ENCODE measurements at places on chromosomes 7 and 10.

- no peak overlapping the region for H3K4me3 ChIP-seq
- H3K36me3 ChIP-seq, result peaks cover 17% of the 10 kb centered on the region
- peak; percentile 68 for DNase-seq
- H3K27me3 ChIP-seq, result no peaks in the 10 kb centered on the region
- H3K27ac ChIP-seq, result no peak overlapping the region
- peaks cover 5% of the 10 kb centered on the region for H3K4me1 ChIP-seq
Measured at GRCh38 chr10:119395280-119396007, 147.1 kb downstream of the RGS10 start.

DNA sequence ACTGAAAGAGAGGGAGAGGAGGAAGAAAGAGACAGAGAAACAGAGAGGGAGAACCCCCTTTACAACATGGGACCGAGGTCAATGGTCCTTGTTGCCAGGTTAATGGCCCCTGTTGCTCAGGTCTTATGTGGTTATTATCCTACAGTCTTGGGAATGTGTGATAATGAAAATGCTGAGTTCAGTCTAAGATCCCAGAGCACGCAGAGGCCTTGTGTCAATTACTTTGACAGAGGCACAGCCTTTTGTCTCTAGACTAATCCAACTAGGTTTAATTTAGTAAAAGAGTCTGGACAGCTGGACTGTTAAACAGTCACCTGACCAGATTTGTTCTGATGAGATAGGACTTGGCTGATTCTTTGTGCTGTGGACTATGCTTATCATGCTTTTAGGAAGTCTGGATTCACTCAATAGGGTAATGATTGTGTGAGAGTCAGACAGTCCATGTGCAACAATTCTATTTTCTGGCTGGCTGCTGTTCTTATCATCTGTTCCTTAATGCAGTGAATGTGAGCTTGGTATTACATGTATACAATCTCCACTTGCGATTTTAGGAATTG lies 157.4 kb upstream of the MAGI2 start:
- no peak overlapping the region for H3K27ac ChIP-seq
- no peak overlapping the region for H3K4me3 ChIP-seq
- H3K27me3 ChIP-seq, result no peaks in the 10 kb centered on the region
- no peaks in the 10 kb centered on the region for H3K4me1 ChIP-seq
- DNase-seq, result peak; percentile 40

DNA sequence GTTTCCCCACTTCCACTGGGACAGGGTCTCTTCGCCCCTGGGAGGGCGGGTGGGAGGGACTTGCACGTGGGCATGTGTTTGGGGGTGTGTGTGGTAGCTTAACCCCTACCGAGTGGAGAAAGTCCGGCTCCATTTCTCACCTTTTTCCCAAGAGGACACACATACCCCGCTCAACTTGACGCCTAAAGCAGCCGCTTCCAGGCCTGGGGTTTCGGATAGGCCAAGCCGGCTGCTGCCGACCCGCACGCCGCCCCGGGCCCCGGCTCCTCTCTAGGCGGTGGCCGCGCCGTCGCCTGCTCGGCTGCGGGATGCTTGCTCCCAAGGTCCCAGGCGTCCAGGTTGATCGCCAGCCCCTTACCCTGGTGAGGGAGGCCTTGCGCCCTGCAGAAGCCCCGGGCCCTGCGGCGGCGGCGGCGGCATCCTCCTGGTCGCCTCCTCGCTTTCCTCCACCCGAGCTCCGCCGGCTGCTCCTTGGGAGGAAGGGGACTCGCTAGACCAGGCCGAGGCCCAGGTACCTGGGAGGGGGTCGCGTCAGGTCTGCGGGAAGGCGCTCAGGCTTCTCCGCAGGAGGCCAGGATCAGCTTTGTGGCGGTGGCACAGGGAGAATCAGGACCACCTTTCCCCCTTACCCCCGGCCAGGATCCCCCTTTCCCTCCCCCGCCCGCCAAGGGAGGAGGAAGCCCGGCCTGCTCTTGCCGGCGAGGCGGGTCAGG lies 3.2 kb upstream of the GATA3 start:
- H3K27ac ChIP-seq, result no peak overlapping the region
- peaks cover 100% of the 10 kb centered on the region for H3K27me3 ChIP-seq
- no peak for DNase-seq
- no peaks in the 10 kb centered on the region for H3K36me3 ChIP-seq
- peaks cover 46% of the 10 kb centered on the region for H3K4me1 ChIP-seq
- H3K4me3 ChIP-seq, result no peak overlapping the region

GRCh38 chr10:133568287-133568614 lies 2.9 kb upstream of the SYCE1 start:
- no peaks in the 10 kb centered on the region for H3K27me3 ChIP-seq
- H3K27ac ChIP-seq, result no peak overlapping the region
- DNase-seq, result no peak
- no peaks in the 10 kb centered on the region for H3K4me1 ChIP-seq

DNA sequence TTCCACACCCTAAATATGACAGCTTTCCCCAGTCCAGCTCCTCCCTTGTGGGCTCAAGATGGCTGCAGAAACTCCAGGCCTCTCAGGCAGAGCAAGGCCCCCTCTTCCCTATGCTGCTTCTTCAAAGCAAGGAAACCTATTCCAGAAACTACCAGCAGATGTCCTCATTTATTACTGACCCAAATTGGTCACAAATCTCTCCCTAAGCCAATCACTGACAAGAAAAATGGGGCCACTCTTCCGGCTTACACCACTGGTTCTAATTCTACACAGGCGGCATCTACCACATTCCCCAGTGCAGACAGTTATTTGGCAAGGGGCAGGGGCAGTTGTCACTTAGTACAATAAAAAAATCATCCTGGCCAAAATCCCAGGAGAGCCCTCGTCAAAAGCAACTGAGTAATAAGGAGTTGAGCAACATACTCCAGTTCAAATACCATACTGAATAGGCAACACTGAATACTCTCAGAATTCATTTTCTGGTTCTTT lies 150.4 kb downstream of the SFMBT2 start:
- H3K4me1 ChIP-seq, result no peaks in the 10 kb centered on the region
- H3K36me3 ChIP-seq, result no peaks in the 10 kb centered on the region
- H3K4me3 ChIP-seq, result peak overlapping the region; percentile 10
- peaks cover 2% of the 10 kb centered on the region for H3K27me3 ChIP-seq

GRCh38 chr10:35778306-35778705 lies 136.2 kb upstream of the FZD8 start:
- H3K27ac ChIP-seq, result no peak overlapping the region
- H3K4me3 ChIP-seq, result no peak overlapping the region
- H3K4me1 ChIP-seq, result no peaks in the 10 kb centered on the region

DNA sequence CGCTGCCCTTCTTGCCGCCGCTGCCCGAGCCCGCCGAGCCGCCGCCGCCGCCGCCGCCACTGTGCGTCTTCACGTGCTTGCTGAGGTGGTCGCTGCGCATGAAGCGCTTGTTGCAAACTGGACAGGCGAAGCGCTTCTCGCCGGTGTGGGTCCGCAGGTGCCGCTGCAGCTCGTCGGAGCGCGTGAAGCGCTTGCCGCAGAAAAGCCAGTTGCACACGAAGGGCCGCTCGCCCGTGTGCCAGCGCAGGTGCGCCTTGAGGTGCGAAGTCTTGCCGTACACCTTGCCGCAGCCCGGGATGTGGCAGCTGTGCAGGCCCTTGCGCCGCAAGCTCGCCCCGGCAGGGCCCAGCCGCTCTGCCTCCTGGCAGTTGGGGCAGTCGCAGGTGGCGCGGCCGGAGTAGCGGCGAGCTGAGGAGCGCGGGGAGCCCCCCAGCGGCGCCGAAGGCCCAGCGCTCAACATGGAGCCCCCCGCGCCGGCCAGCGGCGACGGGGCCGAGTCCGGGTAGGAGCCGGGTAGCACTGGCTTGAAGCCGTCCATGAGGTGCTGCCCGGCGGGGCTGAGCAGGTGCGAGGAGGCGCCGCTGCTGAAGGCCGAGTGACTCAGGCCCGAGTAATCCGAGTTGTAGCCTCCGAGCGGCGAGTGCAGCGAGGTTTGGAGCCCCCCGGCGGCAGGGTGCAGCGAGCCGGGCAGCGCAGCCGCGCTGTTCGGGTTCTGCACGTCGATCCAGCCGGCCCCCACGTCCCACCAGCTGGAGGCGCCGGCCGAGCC lies 2.1 kb downstream of the SP8 start:
- no peaks in the 10 kb centered on the region for H3K36me3 ChIP-seq
- peaks cover 95% of the 10 kb centered on the region for H3K27me3 ChIP-seq
- peaks cover 30% of the 10 kb centered on the region for H3K4me1 ChIP-seq
- no peak overlapping the region for H3K27ac ChIP-seq

GRCh38 chr10:23692736-23693135 lies 253.9 kb downstream of the OTUD1 start:
- peaks cover 36% of the 10 kb centered on the region for H3K27me3 ChIP-seq
- peaks cover 4% of the 10 kb centered on the region for H3K4me1 ChIP-seq
- H3K4me3 ChIP-seq, result no peak overlapping the region
- no peak overlapping the region for H3K27ac ChIP-seq
- H3K36me3 ChIP-seq, result no peaks in the 10 kb centered on the region

GRCh38 chr10:84876116-84876999 lies 548.0 kb downstream of the CCSER2 start:
- H3K27ac ChIP-seq, result no peak overlapping the region
- H3K4me1 ChIP-seq, result no peaks in the 10 kb centered on the region
- no peak for DNase-seq
- no peaks in the 10 kb centered on the region for H3K36me3 ChIP-seq

- no peak overlapping the region for H3K27ac ChIP-seq
- DNase-seq, result peak; percentile 51
- peaks cover 59% of the 10 kb centered on the region for H3K36me3 ChIP-seq
- no peak overlapping the region for H3K4me3 ChIP-seq
- H3K27me3 ChIP-seq, result no peaks in the 10 kb centered on the region
Measured at GRCh38 chr10:14904316-14904732, 25.7 kb downstream of the SUV39H2 start.

- no peak for DNase-seq
- H3K4me1 ChIP-seq, result no peaks in the 10 kb centered on the region
- H3K36me3 ChIP-seq, result no peaks in the 10 kb centered on the region
- H3K4me3 ChIP-seq, result no peak overlapping the region
- H3K27ac ChIP-seq, result no peak overlapping the region
Measured at GRCh38 chr7:37425498-37425897, 23.2 kb downstream of the ELMO1 start.

GRCh38 chr10:49418328-49418727 lies 22.4 kb upstream of the DRGX start:
- no peak overlapping the region for H3K27ac ChIP-seq
- peaks cover 9% of the 10 kb centered on the region for H3K27me3 ChIP-seq
- DNase-seq, result no peak
- no peak overlapping the region for H3K4me3 ChIP-seq
- no peaks in the 10 kb centered on the region for H3K36me3 ChIP-seq

- peak; percentile 70 for DNase-seq
- no peak overlapping the region for H3K27ac ChIP-seq
- peaks cover 68% of the 10 kb centered on the region for H3K36me3 ChIP-seq
- no peaks in the 10 kb centered on the region for H3K27me3 ChIP-seq
Measured at GRCh38 chr10:72340510-72341261, 14.0 kb downstream of the DNAJB12 start.

GRCh38 chr10:69692267-69692666 lies 62.2 kb downstream of the FAM241B start:
- no peak overlapping the region for H3K27ac ChIP-seq
- no peak for DNase-seq
- H3K4me3 ChIP-seq, result no peak overlapping the region
- no peaks in the 10 kb centered on the region for H3K27me3 ChIP-seq
- H3K36me3 ChIP-seq, result no peaks in the 10 kb centered on the region
- peaks cover 1% of the 10 kb centered on the region for H3K4me1 ChIP-seq

DNA sequence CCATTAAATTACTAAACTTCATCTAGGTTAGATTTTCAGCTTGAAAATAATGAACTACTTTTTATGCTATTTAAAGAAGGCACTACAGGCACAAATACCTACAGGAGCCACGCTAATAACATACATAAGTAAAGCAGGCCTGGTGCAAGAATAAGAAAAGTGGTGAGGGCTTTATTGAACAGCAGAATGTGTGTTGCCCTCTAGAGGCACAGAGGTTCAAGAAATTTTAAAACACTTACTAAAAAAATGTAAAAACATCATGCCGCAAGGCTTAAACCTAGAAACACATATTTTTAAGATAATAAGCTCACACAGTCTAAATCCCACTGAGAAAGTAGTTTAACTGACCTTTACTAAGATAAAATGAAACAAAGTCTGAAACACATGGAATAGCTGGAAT lies 20.3 kb downstream of the CACUL1 start:
- no peaks in the 10 kb centered on the region for H3K4me1 ChIP-seq
- no peaks in the 10 kb centered on the region for H3K27me3 ChIP-seq
- no peak overlapping the region for H3K27ac ChIP-seq
- H3K36me3 ChIP-seq, result no peaks in the 10 kb centered on the region

GRCh38 chr7:1361756-1362125 lies 97.5 kb downstream of the MICALL2 start:
- H3K27me3 ChIP-seq, result peaks cover 44% of the 10 kb centered on the region
- no peak overlapping the region for H3K27ac ChIP-seq
- H3K4me3 ChIP-seq, result no peak overlapping the region
- H3K4me1 ChIP-seq, result peaks cover 2% of the 10 kb centered on the region
- H3K36me3 ChIP-seq, result no peaks in the 10 kb centered on the region

- no peaks in the 10 kb centered on the region for H3K36me3 ChIP-seq
- H3K27ac ChIP-seq, result peak overlapping the region; percentile 73
- no peaks in the 10 kb centered on the region for H3K27me3 ChIP-seq
- H3K4me3 ChIP-seq, result no peak overlapping the region
- peaks cover 11% of the 10 kb centered on the region for H3K4me1 ChIP-seq
Measured at GRCh38 chr10:32149252-32149955, 93.2 kb upstream of the KIF5B start.

GRCh38 chr7:945556-946255 lies 8.8 kb downstream of the ADAP1 start:
- no peak for DNase-seq
- no peak overlapping the region for H3K4me3 ChIP-seq
- no peaks in the 10 kb centered on the region for H3K36me3 ChIP-seq
- peaks cover 29% of the 10 kb centered on the region for H3K27me3 ChIP-seq
- no peak overlapping the region for H3K27ac ChIP-seq
- peaks cover 7% of the 10 kb centered on the region for H3K4me1 ChIP-seq

- no peak for DNase-seq
- H3K27me3 ChIP-seq, result no peaks in the 10 kb centered on the region
- H3K4me1 ChIP-seq, result no peaks in the 10 kb centered on the region
- H3K36me3 ChIP-seq, result no peaks in the 10 kb centered on the region
Measured at GRCh38 chr10:61612450-61612849, 50.3 kb upstream of the CABCOCO1 start.

DNA sequence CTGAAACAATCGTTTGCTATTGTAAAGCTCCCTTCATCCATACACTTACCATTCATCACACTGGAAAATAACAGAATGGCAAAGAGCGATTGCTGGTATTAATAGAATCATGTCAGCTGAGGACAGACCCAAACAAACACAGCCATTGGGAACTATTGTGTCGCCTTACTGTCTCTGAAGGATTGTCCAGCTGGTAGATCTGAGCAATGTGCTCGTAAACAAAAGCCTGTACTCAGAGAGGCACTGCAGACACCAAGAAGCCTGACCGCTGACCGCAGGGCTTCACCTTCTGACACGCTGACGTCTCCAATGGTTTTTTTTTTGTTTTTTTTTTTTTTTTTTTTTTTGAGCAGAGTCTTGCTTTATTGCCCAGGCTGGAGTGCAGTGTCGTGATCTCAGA lies 151.0 kb upstream of the FRMD4A start:
- H3K4me3 ChIP-seq, result no peak overlapping the region
- H3K27me3 ChIP-seq, result peaks cover 15% of the 10 kb centered on the region
- no peaks in the 10 kb centered on the region for H3K36me3 ChIP-seq
- no peak overlapping the region for H3K27ac ChIP-seq
- peaks cover 6% of the 10 kb centered on the region for H3K4me1 ChIP-seq

GRCh38 chr10:2949221-2949947 lies 118.0 kb upstream of the PFKP start:
- H3K36me3 ChIP-seq, result no peaks in the 10 kb centered on the region
- H3K27me3 ChIP-seq, result peaks cover 17% of the 10 kb centered on the region
- H3K27ac ChIP-seq, result no peak overlapping the region
- no peak overlapping the region for H3K4me3 ChIP-seq
